Pons (tissue), 1 donor: ENCODE measurements at places on chromosomes 5 and 9.

DNA sequence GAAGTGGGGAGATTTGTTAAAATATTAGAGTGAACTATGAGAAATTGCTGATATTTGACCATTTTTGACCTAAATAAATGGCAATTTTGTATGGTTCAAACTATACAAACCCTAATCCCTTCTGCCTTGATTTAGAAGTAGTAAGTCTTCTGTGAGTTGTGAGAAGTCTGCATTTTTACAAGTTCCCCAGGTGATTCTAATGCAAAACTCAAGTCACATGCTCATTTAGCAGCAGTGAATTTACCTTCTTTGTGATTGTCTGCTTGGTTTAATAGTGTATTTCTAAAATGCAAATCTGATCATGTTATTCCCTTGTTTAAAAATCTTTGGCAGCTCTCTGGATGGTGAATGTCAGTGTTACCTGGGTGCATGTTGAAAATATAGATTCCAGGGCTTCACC is 2.8 kb downstream of the MEGF10 start:
- DNase-seq: peak; percentile 46

DNA sequence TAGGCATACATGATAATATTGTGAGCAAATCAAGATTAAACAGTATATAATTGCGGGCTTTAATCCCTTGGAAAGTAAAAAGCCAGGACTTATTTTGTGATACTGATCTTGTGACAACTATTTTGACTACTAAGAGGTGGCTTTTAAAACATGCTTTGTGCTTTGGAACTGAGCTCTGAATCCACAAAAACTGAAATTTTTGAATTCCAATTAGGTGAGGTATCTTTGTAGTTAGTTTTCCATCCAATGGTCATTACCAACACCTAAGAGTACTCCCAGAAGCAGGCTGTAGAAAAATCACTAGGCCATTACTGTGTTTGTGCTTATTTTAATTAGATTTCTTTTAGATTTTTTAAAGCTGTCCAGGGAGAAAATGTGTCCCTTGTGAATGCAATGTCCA is 559.5 kb upstream of the WWC1 start:
- DNase-seq: no peak

- DNase-seq: no peak
These were observed 108.5 kb downstream of the UBAP2 start for GRCh38 chr9:33939924-33940874.

DNA sequence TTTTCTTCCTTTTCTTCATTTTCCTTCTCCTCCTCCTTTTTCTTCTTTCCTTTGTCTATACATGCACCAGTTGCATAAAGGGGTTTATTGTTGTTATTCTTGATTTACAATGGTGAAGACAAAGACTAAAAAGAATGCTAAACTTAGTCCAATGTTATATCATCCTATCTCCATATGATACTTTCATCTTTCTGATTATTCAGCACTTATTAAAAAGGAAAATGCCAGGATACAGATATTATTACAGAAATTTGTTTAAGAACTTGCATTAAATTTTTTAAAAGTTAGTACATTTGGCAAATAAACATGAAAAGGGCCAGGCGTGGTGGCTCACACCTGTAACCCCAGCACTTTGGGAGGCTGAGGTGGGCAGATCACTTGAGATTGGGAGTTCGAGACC is 1074.9 kb downstream of the EFNA5 start:
- no peak for DNase-seq

DNA sequence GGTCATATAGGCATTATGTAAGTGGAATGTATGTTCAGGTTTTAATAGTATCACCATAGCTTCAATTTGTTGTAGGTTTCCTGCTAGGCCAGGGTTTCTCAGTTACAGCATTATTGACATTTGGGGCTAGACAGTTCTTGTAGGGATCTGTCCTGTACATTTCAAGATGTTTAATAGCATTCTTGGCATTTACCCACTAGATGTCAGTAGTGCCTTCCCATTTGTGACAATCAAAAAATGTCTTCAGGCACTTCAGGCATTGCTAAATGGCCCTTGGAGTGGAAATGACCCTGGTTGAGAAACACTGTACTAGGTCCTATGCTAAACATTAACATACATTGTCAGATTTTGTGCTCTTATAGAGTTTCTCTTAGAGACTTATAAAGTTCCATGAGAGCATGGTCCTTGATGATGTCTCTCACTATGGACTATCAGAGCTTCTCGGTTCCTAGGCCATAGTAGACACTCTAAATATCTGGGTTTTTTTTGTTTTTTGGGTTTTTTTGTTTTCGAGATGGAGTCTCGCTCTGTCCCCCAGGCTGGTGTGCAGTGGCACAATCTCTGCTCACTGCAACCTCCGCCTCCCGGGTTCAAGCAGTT is 1.4 kb downstream of the KIF20A start:
- peak; percentile 34 for DNase-seq

DNA sequence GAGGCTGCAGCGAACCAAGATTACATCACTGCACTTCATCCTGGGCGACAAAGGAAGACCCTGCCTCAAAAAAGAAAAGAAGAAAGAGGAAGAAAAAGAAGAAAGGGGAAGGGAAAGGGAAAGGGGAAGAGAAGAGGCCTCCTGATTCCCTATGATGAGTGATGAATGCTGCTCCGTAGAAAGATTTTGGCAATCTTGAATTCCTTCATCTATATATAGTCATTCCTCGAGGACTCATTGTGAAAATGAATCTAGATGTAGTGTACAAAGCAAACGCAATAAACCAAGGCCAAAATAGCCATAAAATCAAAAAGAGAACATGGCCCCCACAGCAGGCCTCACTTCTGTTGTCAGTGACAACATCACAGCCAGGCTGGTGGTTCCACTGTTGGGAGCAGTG is 218.0 kb downstream of the DCP2 start:
- DNase-seq: peak; percentile 22

- no peak for DNase-seq
These were observed 819 bp downstream of the LSM11 start for GRCh38 chr5:157744051-157745011.

DNA sequence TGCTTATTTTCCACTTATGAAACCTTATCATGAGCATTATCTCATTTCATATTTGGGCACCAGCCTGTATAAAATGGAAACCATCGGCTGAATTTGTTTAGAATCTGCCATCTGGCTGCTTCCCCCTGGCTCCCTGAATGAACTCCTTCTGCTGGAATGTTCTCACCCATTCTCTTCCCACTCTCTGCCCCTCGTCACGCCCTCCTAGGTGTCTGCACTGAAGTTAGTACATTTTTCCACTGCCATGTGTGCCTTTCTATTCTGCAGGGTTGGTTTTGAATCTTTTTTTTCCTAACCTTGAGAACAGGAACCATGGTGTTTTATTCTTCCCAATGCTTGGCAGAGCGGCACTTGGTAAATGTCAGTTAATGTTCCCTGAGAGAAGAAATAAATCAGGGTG is 359.7 kb downstream of the MLLT3 start:
- DNase-seq: no peak

DNA sequence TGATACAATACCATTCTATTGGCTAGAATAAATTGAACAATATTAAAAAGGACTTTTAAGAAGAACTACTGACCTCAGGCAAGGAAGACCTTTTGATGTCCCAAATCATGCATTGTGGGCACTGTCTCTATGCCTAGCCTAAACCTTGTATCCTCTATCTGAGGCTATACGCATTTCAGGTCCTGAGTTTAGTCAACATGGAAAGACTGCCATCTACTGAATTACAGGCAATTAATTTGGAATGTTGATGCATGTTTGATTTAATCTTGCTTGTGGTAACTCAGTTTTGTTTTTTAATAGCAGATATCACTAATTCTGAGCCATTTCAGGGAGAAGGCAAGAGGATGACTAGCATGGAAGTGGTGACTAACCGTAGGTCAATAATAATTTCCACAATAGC is 585.3 kb upstream of the CCNG1 start:
- peak; percentile 24 for DNase-seq

DNA sequence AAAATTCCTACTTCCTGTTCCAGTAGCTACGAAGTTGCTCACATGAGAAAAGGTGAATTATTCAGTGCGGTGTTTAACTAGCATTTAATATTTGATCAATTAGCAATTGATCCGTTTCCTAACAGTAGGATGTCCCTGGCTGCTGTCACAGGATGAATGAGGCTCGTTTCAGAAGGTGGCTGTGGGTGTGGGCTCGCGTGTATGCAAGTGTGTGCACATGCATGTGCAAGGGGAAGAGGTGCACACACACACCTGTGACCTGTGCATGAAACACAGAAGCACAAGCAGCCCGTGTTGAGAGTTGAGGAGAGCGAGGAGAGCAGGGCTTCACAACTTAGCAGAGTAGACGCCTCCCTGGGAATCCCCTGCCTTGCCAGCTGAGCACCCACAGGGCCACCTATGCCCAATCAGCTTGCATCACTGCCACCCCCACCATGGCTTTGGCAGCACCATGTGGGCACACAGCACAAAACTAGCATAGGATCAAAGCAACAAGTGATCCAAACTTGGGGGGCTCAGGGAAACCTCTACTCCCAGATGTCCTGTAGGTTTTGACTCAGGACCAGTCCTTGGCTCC is 107.2 kb downstream of the C5orf15 start:
- no peak for DNase-seq
